ENCODE measurements at places on chromosomes 3 and 15.

- DNase-seq, result no peak
Observed at GRCh38 chr3:43917361-43917760, 226.6 kb downstream of the ABHD5 start.

GRCh38 chr3:124121379-124122312, 129.7 kb upstream of the ROPN1 start:
- no peak for DNase-seq

- DNase-seq, result no peak
Observed at GRCh38 chr3:142613491-142613890, 17.3 kb downstream of the PLS1 start.

GRCh38 chr3:175212896-175213295, 353.8 kb downstream of the NAALADL2 start:
- no peak for DNase-seq

DNA sequence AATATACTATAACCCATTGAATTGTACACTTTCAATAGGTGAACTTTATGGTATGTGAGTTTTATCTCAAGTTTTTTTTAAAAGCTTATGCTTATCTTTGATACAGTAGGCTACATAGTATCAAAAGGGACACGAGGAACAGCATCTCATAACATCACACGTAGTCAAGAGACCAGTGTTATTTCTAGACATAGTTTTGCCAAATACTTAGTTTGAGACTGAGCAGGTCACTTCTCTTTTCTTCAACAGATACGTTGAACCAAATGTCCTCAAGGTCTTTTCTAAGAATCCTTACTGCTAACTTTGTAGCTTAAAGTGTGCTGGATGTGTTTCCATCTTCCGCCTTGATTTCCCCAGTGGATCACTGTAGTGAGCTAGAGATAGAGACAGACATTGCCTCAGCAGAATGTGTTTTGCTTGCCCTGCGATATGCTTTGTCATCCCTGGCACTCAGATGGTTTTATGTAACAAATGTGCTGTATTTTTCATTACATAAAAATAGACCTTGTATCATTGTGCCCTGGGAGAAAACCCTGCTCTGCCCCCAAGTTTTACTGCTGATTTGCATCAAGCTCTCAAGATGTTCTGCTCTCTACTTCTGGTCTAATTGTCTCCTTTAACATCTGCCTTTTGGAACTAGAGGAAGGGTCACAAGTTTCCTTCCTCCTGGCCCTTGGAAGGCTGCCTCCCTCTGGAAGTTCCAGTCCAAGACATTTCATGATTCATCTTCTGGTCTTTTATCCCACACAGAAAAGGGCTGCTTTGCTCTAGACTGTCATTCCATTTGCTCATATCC, 426.4 kb upstream of the RGMA start:
- no peak for DNase-seq

GRCh38 chr3:190320594-190321362, 1.5 kb downstream of the CLDN1 start:
- no peak for DNase-seq

DNA sequence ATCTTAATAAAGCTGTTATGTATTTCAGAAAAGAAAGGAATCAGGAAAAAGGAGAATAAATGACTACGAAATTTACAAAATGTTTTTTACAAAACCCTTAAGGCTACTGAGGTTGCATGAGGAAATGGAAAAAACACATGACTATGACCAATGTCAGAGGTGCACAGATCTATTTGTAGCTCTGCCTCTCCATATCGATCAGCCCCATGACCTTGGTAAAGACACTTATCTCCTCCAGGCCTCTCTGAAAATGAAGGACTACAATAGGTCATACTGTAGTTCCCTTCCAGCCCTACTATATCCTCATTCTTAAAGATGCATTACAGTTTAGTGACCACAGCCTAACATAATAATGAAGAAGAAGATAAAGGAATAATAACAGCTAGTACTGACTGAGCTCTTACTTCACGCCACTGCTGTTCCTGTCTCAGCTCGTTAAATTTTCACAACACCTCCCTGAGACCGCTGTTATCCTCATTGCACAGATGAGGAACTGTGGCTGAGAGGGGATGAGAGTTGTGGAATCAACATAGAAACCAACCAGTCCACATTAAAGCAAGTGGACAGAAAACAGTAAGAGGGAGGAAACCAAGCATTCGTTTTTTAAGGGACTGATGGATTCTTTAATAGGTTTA, 163.2 kb downstream of the MAGI1 start:
- no peak for DNase-seq

- DNase-seq, result no peak
Observed at GRCh38 chr3:36013425-36013824, 366.9 kb upstream of the STAC start.

DNA sequence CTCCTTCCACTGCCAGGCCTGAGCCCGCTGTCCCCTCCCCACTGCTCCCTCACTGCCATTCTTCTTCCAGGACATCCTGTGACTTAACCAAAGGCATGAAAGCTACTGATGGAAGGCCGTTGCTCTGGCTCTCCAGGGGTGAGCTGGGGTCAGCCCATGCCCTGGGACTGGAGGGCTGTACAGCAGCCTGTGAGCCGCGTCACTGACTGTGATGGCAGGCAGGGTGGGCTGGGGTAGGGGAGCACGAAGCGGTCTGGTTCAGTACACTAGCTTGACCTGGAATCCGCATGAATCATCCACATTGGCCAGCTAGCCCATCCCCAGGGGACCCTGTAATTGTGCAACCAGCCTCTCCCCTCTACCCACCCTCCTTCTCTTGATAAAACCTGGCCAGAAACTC, 30.8 kb downstream of the CORO2B start:
- no peak for DNase-seq

DNA sequence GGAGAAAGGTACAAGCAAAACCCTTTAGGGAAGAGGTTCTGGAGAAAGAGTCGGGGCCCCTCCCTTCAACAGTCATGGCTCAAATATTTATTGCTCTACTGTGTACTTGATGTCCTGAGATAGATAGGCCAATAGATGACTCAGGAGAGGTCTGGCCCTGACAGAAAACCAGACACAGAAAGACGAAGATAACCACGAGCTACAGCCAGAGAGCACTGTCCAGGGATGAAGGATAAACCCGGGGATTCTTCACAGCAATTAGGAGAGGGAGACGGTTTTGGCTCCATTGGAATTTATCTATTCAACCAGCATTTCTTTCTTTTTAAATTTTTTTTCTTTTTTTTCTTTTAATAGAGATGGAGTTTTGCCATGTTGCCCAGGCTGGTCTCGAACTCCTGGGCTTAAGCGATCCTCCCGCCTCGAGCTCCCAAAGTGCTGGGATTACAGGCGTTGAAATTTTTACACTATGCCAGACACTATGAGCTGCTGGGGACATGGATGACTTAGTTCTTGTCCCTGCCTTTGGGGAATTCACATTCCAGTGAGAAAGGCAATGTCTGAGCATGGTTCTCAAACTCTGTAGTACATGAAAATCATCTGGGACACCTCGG, 4.6 kb upstream of the CIDEC start:
- no peak for DNase-seq

- no peak for DNase-seq
Observed at GRCh38 chr3:84985795-84986194, 27.0 kb downstream of the CADM2 start.

DNA sequence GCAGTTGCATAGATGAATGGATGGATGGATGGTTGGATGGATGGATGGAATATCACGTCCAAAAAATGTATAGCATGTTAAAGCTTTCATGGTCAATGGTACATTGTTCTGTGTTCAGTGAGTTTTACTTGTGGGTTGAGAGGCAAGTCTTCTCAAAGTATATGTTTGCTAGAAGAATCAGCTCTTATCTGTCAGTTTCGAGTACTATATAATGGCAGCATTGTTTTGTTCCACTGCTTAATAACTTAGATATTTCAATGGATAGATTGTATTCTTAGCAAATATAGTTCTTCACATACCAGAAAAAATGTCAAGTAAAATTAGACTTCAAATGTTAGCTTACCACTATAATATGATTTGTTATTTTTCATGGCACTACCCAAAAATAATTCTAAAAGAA, 100.9 kb upstream of the CDIN1 start:
- no peak for DNase-seq

DNA sequence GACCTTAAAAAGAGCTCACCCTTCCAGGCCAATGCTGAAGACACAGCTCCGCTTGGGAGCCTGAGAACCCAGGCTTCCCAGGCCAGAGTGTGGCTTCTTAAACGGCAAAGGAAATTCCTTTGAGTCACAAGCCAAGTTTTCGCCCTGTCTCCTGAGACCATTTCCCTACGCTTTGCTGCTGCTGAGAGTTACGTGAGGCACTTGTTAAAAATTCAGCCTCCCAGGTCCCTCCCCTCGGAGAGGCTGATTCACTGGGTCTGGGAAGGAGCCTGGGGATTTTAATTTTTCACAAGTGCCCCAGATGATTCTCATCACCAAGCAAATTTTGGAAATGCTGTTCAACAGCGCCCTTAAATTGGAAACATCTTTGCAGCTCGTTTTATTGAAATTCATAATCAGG, 25.5 kb downstream of the RLBP1 start:
- DNase-seq, result no peak

GRCh38 chr3:181725131-181725731, 13.5 kb downstream of the SOX2 start:
- DNase-seq, result no peak

DNA sequence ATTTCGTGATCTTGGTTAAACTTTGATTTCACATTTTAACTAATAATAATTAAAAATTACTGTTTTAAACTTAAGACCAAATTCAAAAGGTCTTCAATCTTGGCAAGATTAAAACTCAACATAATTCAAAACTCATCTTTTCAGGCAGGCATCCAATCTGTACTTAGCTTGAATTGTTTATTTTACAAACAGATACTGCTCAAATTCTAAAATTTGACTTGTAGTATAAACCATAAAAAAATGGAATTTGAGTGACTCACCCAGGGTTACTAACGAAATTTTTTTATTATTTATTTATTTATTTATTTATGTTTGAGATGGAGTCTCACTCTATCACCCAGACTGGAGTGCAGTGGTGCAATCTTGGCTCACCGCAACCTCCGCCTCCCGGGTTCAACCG, 64.4 kb downstream of the GAP43 start:
- no peak for DNase-seq

DNA sequence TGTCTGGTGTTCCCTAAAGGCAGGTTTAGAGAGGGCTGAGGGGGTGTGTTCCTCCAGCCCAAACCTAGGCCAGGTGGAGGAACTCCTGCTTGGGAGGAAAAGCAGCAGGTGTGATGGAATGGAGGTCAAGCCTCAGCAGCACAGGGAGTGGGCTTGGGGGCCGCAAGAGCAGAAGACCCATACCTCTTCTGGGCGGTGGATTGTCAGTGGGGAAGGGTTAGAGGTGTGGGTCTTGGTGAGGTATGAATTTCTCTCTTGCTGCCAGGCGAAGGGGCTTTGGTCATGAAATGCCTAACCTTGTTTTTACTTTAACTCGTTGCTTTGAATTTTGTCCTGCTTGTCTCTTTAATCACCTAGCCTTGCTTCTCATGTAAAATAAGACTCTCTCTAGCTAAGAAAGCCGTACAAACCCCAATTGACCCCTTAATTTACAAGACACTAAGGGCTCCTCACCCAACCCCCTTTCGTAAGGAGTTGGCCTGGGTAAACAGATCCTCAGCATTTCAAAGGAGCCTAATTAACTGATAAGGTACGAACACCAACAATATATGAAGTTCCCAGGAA, 38.9 kb downstream of the DHX30 start:
- DNase-seq, result no peak

- no peak for DNase-seq
Observed at GRCh38 chr15:29570121-29570947, 251.9 kb downstream of the TJP1 start.

- no peak for DNase-seq
Observed at GRCh38 chr3:126720596-126720995, 16.6 kb downstream of the CHCHD6 start.

DNA sequence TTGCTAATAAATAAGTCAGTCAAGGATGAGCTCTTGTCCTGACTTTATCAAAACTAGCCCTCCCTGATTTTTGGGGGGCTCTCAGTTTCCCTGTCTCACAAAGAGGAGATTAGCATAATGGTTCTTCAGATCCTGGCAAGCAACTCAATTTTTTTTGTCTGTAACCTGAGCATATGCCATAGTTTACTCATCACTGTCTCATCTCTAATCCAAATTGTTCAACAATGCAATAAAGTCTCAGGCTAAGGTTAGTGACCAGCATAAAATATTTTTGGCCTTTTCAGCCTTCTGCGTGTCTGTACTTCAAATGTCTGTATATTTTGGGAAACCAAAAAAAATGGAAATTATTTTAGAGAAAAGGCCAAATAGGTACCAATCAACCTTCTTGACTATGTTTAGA, 465.6 kb upstream of the TPRG1 start:
- no peak for DNase-seq

DNA sequence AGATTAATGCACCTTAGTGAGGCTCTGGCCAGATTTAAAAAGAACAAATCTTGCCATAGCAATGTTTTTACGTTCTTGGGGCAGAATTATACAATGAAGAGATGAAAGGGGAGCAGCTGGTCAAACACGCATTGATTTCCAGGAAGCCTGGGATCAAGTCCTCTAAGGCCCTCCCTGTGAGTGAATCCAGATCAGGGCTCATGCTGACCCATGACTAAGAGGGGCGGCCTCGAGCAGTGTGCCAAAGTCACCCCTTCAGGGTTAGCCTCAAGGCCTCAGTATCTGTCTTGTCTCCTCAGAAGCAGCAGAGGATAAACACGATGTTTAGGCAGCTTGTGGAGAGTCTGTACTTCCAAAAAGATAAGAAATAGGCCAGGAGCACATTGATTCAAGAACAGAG, 9.3 kb upstream of the RBP1 start:
- DNase-seq, result no peak

DNA sequence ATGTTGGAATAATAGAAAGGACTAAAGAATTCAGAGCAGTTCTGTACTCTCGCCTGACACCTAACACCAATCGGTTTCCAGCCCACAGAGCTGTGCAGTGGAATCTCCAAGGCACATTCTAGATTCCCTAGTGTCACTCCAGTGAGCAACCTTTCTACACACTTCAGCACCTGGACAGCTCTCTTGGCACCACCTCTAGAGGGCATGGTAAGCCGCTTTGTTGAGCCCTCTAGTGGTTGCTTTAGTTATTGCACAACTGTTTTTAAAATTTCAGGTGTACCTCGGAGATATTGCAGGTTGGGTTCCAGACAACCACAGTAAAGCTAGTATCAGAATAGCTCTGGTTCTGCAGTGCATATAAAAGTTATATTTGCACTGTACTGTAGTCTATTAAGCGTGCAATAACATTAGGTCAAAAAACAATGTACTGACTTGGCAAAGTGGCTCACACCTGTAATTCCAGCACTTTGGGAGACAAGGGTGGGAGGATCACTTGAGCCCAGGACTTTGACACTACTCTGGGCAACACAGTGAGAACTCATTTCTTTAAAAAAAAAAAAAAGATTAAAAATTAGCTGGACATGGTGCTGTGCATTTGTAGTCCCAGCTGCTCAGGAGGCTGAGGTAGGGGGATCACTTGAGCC, 26.5 kb upstream of the ERC2 start:
- peak; percentile 21 for DNase-seq

- DNase-seq, result no peak
Observed at GRCh38 chr3:53236112-53236841, 19.5 kb downstream of the TKT start.

DNA sequence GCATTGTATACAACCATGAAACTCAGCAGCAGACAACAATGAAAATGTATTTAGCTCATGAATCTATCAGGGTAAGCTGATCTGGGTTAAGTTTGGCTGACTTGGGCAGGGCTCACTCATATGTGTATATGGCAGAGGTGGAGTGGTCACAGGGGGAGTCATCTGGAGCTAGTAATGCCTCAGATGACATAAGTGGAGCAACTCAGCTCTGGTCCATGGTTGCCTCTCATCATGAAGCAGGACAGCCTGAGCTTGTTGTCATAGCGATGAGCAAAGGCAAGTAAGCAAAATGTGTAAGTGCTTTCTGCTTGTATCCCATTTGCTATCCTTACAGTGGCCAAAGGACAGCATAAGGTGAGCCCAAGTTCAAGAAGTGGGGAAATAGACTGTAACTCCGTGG, 64.5 kb downstream of the ALCAM start:
- no peak for DNase-seq

Data from stimulated activated CD8-positive, alpha-beta memory T cell treated with anti-CD3 and anti-CD28 coated beads, Interleukin-4, amount 100 ng/mL, for 4 hours (primary cell).